ENCODE measurements at places on chromosomes 6 and 20. TPM values are rescaled to one million over a fixed set of nuclear protein-coding genes. Genes with fewer than 3 reads are reported as not detected.

- no peak for DNase-seq
Measured at GRCh38 chr6:20706238-20706938, 172.1 kb downstream of the CDKAL1 start.

GRCh38 chr6:167396068-167396658 is 71.3 kb downstream of the TTLL2 start:
- DNase-seq = no peak

- no peak for DNase-seq
Measured at GRCh38 chr20:52313341-52313963, 121.9 kb upstream of the ZFP64 start.

DNA sequence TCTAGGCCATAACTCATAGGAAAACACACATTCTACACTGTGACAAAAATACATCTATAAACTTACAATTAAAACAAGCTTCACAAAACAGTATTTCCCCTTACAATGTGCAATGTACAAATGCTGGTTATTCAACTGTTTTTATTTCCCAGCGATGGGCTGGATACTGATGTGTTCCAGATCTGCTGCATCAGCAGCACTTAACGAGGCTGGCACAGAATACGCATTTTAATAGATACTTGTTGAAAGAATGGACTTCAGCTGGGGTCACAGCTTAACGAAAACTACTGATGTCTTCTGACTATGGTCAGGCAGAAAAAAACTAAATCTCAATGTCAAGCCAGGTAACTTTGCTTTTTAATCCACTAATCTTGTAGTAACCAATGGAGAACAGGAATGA is 70.9 kb downstream of the B4GALT5 start:
- no peak for DNase-seq

DNA sequence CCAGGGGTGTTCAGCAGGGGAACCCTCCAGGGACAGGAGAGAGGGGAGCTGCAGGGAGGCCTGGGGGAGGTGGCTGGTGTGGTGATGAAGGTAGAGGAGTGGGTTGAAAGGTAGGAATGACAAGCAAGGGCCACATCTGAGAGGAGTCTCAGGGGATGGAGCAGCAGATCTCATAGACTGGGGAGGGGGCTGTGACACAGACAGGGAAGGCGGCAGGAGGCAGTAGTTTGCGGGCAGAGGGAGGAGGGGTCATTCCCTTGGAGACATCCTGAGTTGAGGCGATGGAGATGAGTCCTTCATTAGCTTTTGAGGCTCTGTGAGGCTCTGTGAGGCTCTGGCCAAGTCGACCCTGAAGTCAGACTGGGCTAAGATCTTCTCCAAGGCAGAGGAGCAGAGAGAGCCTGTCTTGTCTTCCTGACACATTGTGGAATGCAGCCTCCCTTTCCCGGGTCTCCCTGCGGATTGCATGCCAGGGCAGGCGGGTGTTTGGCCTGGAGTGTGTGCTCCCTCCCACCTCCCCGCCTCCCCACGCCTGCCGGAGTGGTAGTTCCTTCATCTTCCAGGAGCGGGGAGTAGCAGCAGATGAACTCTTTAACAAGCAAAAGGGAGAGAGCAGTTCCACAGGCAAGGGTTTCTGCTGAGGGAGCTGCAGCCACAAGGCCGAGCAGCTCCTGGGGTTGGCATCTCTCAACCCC is 34.3 kb upstream of the MLN start:
- no peak for DNase-seq

GRCh38 chr20:34595377-34596184 is 37.1 kb downstream of the MAP1LC3A start:
- no peak for DNase-seq

DNA sequence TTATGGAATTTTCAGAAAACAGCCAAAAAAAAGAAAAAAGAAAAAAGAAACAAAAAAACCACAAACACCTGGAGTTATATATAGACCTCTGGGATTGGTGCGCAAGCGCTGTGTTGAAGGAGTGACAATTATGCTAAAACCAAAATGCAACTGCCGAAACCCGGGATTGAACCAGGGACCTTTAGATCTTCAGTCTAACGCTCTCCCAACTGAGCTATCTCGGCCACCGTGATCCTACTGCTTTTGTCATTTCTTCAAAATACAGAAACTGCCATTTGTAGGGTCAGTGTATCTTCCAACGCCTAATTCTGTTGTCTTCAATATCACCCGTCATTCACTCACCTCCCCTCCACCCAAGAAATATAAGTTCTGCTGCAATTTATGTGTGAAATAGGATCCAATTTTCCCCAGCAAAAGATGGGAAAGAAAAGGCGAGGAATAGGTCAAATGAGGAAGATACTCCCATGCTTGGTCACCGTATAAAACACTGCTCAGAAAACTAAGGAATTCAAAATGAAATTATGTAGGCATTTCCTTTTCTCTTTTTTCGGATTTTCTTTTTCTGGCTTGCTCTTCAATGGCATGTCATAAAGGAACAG is 116.0 kb downstream of the TRIM27 start:
- DNase-seq = no peak

DNA sequence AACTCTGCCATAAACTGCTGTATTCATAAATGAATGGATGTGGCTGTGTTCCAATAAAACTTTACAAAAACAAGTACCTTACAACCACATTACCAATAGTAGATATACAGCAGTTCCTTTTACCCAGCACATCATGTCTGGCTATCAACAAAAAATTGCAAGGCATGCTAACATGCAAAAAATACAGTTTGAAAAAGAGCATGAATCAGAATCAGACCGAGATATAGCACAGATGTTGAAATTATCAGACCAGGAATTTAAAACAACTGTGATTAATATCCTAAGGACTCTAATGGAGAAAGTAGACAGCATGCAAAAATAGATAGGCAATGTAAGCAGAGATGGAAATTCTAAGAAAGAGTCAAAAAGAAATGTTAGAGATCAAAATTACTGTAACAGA is 8.4 kb upstream of the NUS1 start:
- no peak for DNase-seq

SLC52A3 gene
- not detected for total RNA-seq

SMOC2 gene
- total RNA-seq = 1.2 TPM

HCRTR2 gene
- 14.3 TPM for total RNA-seq

ARMH2 gene
- total RNA-seq = not detected

ADAM33 gene
- total RNA-seq = 3.6 TPM

All from occipital lobe (tissue), 3 donors.